ENCODE measurements at places on chromosomes 2 and 18.

GRCh38 chr2:201536754-201537153, 85.2 kb downstream of the STRADB start:
- no peak for DNase-seq

- DNase-seq = no peak
Observed at GRCh38 chr18:23232331-23232730, 97.0 kb downstream of the CABLES1 start.

DNA sequence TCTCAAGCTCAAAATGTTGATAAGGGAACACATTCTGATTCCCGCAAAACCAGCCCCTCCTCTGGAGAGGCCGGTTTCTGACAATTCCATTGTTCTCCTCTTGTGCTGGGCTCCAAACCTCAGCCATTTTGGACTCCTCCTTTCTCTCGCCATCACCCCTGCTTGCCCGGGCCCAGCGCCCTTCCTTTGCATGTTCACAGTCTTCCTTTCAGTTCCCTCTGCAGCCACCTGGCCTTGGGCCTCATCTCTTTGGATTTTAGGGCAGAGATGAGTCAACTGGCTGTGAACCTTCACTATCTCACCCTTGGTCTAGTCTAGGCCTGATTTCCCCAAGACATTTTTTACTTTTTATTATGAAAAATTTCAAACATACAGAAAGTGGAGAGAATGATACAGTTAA, 155.9 kb upstream of the MAP3K20 start:
- no peak for DNase-seq

GRCh38 chr2:37344453-37345361, at the start of gene QPCT:
Gene QPCT, plus strand, starts transcription at chr2:37344630. Its CDS starts 102 bp downstream, at chr2:37344732.
- DNase-seq = peak; percentile 43

DNA sequence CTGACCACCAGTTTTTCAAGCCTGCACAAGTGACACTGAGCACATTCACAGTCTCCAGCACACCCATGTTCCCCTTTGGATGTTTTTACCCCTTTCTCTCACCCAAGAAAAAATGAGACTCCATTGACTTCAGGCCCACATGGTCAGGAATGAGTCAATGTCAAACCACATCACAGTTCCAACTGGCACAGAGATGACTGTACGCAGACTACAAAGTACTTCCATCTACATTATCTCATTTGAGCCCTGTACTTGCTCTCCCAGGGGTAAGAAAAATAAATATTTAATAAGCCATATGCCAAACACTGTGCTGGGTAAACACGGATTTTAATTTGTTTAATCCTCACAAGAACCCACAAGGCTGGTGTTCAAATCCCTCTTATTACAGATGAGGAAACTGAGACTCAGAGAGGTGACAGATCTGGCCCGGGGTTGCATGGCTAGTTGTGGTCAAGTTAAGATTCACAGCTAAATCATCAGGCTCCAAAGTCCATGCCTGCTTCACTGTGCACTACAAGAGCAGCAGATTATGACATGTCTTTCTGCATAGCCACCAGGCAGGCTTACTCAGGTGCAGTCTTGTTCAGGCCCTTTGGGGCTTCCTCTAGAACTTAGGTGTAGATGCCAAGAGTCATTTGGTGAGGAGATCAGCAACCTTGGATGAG, 106.1 kb downstream of the TXNL1 start:
- DNase-seq = no peak

DNA sequence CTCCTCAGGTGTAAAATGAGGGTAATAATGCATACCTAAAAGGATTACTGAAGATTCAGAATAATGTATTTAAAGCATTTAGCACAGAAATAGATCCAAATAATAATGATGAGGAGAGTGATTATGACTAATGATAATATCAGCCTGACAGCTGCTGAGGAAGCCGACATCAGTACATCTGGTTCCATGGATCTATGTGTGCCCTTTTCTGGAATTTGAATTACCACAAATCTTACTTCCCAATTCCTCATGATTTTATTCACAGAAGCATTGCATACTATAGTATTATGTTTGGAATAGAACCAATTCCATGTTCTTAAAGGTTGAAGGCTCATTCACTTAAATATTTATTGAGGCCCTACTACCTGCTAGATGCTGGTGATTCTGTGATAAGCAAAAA, 248.9 kb upstream of the THUMPD2 start:
- no peak for DNase-seq

DNA sequence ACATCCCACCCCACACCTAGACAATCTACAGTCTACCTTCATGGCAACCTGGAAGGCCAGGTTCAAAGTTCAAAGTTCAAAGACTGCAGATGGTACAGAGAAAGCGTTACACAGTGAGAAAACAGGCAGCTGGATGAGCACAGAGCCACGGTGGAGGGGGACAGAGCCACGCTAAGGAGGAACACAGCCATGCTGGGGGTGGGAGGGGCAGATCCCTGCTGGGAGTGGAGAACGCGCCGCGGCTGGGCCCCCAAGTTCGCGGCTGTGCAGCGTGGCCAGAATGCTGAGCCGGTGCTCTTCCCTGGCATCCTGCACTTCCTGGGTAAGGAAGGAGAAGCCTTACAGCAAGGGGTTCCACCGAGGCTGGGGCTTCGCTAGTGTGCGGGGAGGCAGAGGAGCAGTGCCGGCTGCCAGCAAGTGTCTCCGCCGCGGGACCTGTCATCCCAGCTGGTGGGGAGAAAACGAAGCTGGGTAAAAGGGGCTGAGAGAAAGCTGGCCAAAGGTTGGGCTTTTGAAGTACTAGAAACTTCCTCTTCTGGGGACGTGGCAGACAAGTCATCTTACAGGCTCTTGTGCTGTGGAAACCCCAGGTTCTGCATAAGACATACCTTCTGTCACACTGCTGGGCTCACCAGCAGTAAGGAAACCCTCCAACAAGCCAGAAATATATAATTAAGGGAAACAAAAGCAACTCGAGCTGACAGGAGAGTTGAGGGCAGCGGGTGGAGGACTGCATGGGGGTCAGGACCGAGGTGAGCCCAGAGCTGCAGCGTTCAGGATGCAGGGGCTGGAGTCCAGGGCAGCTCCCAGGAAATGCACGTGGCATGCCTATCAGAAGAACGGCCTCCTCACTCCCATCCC, 115.5 kb downstream of the HDAC4 start:
- DNase-seq = no peak

GRCh38 chr2:64635976-64636911, 17.5 kb downstream of the SERTAD2 start:
- no peak for DNase-seq

DNA sequence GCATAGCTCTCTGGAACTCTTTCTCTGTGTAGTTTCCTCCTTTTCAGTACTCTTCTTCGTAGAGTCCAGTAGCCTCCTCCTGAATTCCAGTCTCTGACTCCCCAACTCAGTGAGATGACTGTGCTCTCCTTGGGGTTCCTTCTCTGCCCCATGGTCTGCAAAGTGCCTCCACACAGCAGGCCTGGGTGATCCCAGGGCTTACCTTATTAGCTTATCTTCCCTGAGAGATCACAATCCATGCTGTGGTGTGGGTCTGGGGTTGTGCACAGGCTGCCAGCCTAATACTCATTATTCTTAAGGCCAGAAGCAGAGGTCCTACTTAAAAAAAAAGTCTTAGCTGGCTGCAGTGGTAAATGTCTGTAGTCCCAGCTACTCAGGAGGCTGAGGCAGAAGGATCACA, 4.6 kb upstream of the GPR39 start:
- DNase-seq = no peak

DNA sequence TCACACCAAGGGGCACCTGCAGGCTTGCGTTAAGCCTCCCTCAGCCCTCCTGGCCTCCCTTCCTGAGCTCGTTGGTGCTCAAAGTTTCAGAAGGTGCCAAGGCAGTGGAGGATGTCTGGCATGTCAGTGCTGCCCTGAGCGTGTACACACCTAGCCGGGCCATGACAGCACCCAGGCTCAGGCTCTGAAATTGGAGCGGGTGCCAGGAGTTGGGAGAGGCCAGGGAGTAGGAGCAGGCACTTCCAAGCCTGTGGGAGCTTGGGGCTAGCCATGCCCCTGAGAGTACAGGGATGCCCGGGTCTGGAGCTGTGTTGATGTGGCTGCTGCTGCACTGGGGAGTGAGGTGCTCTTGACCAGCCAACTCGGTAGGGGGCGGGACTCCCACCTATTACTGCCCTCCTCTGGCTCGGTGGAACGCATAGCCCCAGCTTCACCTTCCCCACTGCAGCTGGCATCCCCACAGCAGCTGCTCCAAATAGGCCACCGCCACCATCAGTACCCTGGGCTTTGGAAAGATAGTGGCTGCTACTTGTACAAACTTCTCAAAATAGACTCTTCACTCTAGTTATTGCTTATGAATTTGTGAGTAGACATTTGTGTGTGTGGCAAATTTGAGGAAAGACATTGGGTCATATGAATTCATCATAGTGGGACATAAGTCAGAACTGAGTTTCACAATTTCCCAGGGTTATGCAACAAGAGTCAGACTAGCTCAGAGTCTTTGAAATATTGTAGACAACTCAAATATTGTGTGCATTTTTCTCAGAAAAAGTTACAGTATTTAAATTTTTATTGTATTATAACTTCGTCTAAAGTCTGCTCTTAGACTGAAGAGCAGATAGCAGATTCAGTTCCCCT, 6.8 kb upstream of the PCARE start:
- no peak for DNase-seq

DNA sequence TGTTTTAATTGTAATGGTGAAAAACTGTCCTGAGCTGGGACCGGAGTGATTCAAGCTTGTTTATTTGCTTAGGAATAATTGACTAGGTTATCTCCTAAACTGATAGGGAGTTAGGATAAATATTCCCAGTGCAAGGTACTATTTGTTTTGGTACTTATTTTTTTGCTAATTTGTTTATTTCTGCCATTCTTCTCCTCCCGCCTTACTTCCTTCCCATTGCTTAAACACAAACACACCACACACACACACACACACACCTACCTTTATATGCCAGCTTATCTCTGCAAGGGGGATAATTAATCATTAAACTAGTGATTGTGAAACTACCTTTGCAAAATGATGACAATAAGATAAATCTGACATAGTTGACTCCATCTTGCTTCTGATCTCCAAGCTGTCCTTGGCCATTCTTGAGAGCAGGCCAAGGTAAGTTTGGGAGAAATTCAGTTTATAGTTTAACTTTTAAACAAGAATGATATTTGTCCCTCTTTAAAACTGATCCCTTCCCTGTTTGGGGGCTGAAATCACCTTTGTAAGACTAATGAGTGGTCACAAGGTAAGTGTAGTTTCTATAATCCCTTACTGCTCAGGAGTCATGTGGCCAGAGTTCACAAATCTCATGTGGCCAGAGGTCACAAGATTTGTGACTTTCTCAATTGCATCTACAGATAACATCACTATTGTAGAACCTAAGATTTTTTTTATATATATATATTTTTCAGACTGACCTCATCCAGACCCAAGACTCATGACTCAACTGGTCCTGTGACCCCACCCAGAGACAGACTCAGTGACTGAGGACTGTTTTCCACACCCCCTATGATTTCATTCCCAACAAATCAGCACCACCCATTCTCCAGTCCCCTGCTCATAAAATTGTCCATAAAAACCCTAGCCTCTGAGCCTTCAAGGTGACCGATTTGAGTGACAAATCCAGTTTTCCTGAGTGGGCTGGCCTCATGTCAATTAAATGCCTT, 83.1 kb upstream of the LRRTM4 start:
- no peak for DNase-seq

GRCh38 chr2:101176803-101177202, 25.6 kb upstream of the TBC1D8 start:
- no peak for DNase-seq

DNA sequence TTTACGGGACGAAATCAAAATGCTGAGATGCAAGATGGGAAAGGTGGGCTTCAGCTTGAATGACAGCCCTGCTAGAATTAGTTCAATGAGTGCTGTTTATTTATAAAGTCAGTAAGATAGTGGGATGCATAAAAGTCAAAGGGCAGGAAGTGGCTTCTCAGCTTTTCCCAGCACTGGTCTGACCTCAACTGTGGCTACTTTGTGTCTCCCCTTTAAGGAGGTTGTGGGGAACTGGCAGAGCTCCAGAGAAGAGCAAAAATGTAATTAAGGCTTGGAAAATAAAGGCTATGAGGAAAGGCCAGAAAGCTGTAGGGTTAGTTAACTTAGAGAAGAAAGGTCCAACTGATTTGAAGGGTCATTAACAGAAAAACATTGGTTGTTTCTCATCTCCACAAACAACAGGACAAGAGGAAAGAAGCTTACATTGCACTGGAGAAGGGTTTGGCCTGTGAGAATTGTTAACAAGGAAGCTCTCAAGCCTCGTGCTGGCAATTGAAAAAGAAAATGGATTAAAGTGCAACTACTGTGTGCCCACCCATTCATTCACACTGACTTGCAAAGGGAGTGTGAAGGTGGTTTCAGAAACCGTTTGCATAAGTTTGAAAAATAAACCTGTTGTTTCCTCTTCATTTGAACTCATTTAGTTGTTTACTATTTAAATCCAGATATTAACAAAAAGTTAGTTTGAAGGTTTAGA, 68.8 kb upstream of the CD28 start:
- DNase-seq = no peak

- no peak for DNase-seq
Observed at GRCh38 chr2:143847257-143847656, 672.7 kb downstream of the ZEB2 start.

DNA sequence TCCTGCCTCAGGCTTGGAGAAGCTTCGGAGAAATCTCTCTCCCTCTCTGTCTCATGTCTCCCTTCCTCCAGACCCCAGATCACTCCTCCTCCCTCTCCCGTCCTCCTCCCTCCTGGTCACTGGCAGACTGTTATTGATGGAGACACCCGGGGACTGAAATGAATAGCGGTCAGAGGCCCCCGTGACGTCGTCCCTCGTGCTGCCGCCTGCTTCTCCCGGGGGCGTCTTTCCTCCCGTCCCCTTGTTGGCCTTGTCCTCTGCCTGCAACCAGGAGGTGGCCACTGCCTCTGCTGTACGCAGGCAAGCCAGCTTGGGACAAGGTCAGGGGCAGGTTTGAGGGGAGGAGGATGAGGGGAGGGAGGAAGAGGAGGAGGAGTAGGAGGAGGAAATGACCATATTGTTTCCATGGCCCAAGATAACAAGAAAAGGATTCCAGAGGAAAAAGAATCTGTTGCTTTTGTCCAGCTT, 78.2 kb downstream of the CELF4 start:
- DNase-seq = no peak

GRCh38 chr18:3886575-3887322, 436.8 kb downstream of the TGIF1 start:
- no peak for DNase-seq

GRCh38 chr2:217279140-217279539, 419.3 kb upstream of the TNP1 start:
- no peak for DNase-seq

DNA sequence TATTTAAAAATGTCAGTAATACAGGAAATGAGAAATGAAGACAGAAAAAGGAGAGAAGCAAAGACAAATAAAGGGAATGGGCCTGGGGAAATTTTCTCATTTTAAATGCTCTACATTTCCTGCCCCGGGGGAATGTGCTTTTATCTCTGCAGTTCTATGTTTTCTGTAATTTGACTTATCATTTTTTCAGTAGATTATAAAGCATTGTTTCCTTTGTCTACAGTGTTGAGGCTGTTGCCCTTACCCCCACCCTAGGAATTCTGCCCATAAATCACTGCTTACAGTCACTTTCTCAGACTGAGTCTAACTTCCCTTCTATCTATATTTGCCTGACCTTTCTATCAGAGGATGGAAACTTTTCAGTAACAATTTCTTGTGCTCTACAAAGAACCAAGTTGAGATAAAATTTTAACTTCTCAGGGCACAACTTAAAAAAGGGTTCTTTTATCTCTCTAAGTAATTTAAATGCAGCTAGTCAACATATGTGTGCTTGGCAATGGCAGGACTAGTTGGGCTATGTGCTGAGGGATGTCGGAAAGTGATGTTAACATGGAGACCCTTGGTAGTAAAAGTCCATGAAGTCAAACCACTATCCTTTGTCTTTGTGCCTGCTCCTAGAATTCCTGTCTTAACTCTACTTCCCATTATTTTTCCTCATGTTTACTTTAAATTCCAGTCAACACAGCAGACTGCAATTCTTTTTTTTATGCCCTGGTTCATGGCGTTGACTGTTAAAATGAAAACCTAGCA, 146.5 kb upstream of the MMADHC start:
- DNase-seq = no peak

Data from stimulated activated CD4-positive, alpha-beta T cell treated with anti-CD3 and anti-CD28 coated beads, Interleukin-12 subunit alpha, Interleukin-12 subunit beta, amount 100 ng/mL, for 4 hours (primary cell).